K562 (cell line): ENCODE measurements at places on chromosomes 4 and X.

DNA sequence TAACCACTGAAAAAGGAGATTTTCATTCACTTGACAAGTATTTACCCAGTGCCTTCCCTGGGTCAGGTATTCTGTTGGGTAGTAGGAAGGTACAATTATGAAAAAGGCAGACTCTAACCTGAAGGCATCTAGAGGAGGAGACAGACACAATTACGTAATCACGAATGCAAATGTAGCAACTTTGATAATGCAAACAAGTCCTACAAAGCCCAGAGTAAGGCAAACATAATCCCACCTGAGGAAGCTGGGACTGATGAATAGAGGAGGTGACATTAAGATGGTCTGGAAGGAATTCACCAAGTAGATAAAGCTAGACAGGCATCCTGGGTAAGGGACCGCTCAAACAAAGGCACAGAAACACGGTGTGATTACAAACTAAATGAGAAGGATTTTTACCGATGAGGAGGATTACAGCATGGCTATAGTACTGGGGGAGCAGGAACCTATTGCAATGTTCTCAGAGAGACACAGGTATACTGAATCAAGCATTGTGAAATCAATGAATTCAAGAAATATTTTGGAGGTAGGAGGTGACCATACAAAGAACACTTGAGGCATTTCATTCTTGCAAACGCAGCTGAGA is 37.1 kb downstream of the TMEM150C start:
- no peak overlapping the region for H3K27ac ChIP-seq
- H3K36me3 ChIP-seq, result no peaks in the 10 kb centered on the region
- no peaks in the 10 kb centered on the region for H3K4me1 ChIP-seq
- H3K27me3 ChIP-seq, result peaks cover 9% of the 10 kb centered on the region
- no peak for DNase-seq
- H3K4me3 ChIP-seq, result no peak overlapping the region

DNA sequence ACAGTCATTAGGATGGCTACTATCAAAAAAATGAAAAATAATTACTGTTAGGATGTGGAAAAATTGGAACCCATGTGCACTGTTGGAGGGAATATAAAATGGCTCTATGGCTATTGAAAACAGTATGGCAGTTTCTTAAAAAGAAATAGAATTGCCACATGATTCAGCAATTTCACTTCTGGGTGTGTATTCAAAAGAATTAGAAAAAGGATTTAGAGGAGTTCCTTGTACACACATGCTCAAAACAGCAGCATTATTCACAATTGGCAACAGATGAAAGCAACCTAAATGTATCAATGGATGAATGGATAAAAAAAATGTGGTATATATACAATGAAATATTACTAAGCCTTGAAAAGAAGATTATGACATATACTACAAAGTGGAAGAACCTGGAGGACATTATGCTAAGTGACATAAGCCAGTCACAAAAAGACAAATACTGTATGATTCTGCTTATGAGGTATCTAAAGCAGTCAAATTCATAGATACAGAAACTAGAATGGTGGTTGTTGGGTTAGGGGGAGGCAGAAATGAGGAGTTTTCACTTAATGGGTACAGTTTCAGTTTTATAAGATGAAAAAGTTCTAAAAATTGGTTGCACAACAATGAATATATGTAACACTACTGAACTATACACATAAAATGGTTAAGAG is 123.2 kb downstream of the ELOVL6 start:
- H3K4me3 ChIP-seq, result no peak overlapping the region
- no peaks in the 10 kb centered on the region for H3K27me3 ChIP-seq
- peaks cover 38% of the 10 kb centered on the region; the same call in 2 of the 3 replicates for H3K36me3 ChIP-seq
- no peak for DNase-seq
- H3K27ac ChIP-seq, result no peak overlapping the region

GRCh38 chr4:46506876-46507275 is 116.9 kb upstream of the GABRA2 start:
- DNase-seq, result no peak
- no peaks in the 10 kb centered on the region for H3K4me1 ChIP-seq
- no peak overlapping the region for H3K4me3 ChIP-seq
- no peak overlapping the region for H3K27ac ChIP-seq
- no peaks in the 10 kb centered on the region for H3K36me3 ChIP-seq

GRCh38 chrX:145213504-145213903 is 33.8 kb upstream of the SPANXN1 start:
- no peak overlapping the region for H3K4me3 ChIP-seq
- H3K27ac ChIP-seq, result no peak overlapping the region
- H3K4me1 ChIP-seq, result no peaks in the 10 kb centered on the region
- peak; percentile 4 for DNase-seq

- no peaks in the 10 kb centered on the region for H3K4me1 ChIP-seq
- H3K36me3 ChIP-seq, result no peaks in the 10 kb centered on the region
- no peak for DNase-seq
- no peaks in the 10 kb centered on the region for H3K27me3 ChIP-seq
- H3K4me3 ChIP-seq, result no peak overlapping the region
These were observed 37.0 kb upstream of the GPRIN3 start for GRCh38 chr4:89344571-89344970.

GRCh38 chr4:156906325-156906724 is 65.3 kb downstream of the PDGFC start:
- DNase-seq, result no peak
- H3K4me1 ChIP-seq, result no peaks in the 10 kb centered on the region
- H3K27ac ChIP-seq, result no peak overlapping the region
- no peaks in the 10 kb centered on the region for H3K27me3 ChIP-seq
